Activated T-helper 2 cell treated with anti-CD3 and anti-CD28 coated beads, Interferon-gamma antibody, Interleukin-2, Interleukin-4, amounts not matched to agents 10 μg/mL and 5 μg/mL and 100 μg/mL, durations not matched to agents 14 hours and 24 hours and 36 hours (primary cell): ENCODE measurements at places on chromosomes 12 and 14. TPM values are rescaled to one million over a fixed set of nuclear protein-coding genes. Genes with fewer than 3 reads are reported as not detected.
A peak's percentile ranks its signal among the peaks of the same experiment; 100 is the strongest.

DNA sequence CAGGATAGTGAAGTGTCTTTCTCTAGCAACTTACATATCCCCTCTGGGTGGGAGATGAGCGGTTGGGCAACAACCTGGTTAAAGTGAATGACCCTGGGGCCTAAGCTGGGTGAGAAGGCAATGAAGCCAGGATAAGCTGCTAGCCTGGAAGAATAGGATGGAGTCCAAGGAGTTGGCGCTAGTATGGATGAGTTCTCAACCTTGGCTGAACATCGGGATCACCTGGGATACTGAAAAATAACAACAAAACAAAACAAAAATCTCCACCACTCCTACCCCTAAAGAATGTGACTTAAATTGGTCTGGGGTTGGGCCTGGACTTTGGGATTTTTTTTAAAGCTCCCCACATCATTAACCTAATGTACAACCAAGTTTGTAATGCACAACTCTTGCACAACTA is 4.8 kb upstream of the RPS6KA5 start:
- no peaks in the 10 kb centered on the region for H3K27me3 ChIP-seq
- DNase-seq, result no peak
- peak overlapping the region; percentile 56 for H3K27ac ChIP-seq
- no peak overlapping the region for H3K4me3 ChIP-seq
- peaks cover 22% of the 10 kb centered on the region for H3K36me3 ChIP-seq
- H3K4me1 ChIP-seq, result peaks cover 52% of the 10 kb centered on the region

DNA sequence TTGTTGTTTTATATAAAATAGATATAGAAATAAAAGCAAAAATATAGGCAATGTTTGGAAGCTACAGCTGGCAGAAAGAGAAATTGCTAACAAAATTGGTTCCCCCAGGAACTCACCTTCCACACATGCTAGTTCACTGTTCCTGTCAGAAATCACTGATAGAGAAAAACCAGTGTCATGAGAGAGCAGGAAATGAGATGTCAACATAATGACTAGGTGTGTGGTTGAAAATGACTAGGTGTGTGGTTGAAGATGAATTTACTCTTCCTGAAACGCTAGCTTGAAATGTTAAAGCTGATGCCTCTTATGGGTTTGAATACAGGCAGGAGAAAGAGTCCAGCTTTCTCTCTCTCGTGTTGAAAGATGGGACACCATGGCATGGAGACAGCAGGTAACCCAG is 216.3 kb downstream of the C12orf42 start:
- DNase-seq, result no peak
- H3K4me1 ChIP-seq, result peaks cover 4% of the 10 kb centered on the region
- H3K36me3 ChIP-seq, result no peaks in the 10 kb centered on the region
- no peak overlapping the region for H3K27ac ChIP-seq

GRCh38 chr12:27384261-27384590 is 51.6 kb downstream of the BMAL2 start:
- peaks cover 28% of the 10 kb centered on the region for H3K36me3 ChIP-seq
- no peak for DNase-seq
- peaks cover 5% of the 10 kb centered on the region for H3K4me1 ChIP-seq
- no peak overlapping the region for H3K4me3 ChIP-seq
- H3K27ac ChIP-seq, result no peak overlapping the region

GRCh38 chr12:93183940-93184671 is 193.6 kb upstream of the NUDT4 start:
- H3K36me3 ChIP-seq, result peaks cover 3% of the 10 kb centered on the region
- H3K4me3 ChIP-seq, result no peak overlapping the region
- no peaks in the 10 kb centered on the region for H3K27me3 ChIP-seq
- peaks cover 12% of the 10 kb centered on the region for H3K4me1 ChIP-seq
- DNase-seq, result no peak

GRCh38 chr12:1906579-1906978 is 11.9 kb downstream of the CACNA2D4 start:
- no peak for DNase-seq
- no peaks in the 10 kb centered on the region for H3K36me3 ChIP-seq
- H3K4me3 ChIP-seq, result no peak overlapping the region
- H3K4me1 ChIP-seq, result no peaks in the 10 kb centered on the region
- no peak overlapping the region for H3K27ac ChIP-seq

The MLH3 gene
- 28.2 and 28.3 TPM in 2 replicates for total RNA-seq

The KLRC2 gene
- total RNA-seq, result 0.25 and 0.39 TPM in 2 replicates

The NTF3 gene
- not detected in 2 replicates for total RNA-seq
